ENCODE measurements at places on chromosomes 3 and 15.

GRCh38 chr3:49868862-49869466 is 742 bp downstream of the CAMKV start:
- DNase-seq: no peak

DNA sequence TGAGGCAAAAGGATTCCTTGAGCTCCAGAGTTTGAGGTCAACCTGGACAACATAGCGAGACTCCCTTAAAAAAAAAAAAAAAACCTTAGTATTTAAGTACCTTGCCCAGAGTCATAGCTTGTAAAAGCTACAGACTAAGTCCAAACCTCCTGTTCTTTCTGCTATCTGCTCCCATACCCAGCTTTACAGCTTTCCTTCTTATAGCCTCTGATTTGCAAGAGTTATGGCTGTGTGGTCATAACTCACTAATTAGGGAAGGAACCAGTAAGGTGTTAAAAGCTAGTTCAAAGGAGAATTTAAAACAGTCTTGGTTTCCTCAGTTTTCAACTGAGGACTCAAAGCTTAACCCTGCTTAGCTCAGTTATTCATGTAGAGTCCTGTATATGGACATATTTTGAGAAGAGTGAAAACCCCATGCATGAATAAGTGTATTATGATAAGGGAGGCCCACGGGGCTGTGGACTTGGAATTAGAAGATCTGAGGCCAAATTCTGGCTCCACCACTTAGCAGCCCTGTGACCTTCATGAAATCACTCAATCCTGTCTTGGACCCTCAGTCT is 135.5 kb upstream of the SMAD3 start:
- DNase-seq: no peak

DNA sequence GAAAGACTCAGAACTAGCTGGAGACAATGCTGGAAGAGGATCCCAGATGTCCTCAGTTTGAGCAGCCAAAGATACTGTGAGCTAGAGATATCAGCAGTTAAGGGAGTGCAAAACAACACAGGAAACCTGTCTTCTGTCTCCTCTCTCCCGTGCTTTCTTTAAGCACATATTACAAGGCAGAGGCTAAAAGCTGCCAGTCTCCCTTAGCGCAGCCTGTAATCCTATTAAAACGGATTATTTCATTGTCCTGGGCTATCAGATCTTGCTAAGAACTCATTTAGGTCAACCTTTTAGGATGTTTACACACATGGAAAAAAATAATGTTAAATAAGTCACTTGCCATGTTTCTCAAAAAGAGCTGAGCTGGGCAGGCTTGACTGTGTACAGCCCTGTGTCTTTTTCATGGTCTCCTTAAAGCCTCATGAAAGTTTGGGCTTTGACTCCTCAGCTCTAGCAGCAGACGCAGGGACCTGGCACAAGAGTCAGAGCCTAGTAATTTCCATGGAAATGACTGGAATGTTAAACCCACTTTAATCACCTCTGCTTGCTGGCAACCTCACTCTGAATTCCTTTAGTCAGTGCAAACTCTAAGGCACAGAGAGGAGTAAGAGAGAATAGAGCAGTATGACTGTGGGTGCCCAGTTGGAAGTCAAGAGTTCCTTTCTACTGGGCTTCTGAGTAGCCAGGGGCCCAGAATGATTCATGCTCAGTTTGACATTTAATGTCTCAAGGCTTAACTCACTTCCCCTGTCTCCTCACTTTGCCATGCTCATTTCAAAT is 491.9 kb downstream of the NTRK3 start:
- DNase-seq: peak; percentile 58

DNA sequence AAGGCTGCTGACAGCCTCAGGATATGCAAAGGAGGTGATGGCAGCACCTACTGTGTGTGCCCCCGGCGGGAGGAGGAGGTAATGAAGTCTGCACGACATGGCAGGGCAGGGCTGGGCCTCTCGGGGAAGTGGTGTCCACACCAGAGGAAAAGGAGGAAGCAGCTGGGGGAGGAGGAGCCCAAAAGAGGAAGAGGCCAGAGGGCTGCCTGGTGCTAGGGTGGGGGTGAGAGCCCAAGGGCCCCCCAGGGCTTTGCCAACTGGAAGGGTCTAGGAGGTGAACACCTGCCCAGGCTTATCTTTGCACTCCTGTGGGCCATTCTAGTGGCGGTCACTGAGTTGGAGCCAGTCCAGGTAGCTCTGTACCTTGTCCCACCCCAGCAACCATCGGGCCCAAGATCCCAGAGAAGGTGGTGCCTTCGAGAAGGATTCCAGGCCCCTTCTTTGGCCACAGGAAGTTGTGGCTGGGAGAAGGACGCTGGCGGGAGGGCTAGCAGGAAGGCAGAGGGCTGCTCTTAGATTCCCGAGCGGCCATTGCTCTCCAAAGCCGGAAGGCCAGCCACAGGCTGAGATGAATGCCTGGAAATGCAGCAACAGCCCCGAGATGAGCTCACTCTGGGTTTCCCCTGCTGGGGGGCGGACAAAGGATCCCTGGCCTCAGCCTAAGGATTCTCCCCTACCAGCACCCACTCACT is 7.0 kb downstream of the GNAI2 start:
- DNase-seq: peak; percentile 88

DNA sequence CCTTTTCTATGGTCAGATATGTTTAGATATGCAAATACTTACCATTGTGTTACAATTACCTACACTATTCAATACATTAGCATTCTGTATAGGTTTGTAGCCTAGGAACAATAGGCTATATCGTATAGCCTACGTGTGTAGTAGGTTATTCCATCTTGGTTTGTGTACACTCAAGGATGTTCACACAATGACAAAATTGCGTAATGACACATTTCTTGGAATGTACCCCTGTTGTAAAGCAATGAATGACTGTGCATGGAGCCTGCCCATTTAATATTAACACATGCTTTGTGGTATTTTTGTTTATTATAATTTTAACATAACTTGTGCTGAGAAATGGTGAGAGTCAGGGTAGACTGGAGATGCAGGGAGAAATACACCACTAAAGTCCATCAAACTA is 154.9 kb downstream of the LEKR1 start:
- no peak for DNase-seq

DNA sequence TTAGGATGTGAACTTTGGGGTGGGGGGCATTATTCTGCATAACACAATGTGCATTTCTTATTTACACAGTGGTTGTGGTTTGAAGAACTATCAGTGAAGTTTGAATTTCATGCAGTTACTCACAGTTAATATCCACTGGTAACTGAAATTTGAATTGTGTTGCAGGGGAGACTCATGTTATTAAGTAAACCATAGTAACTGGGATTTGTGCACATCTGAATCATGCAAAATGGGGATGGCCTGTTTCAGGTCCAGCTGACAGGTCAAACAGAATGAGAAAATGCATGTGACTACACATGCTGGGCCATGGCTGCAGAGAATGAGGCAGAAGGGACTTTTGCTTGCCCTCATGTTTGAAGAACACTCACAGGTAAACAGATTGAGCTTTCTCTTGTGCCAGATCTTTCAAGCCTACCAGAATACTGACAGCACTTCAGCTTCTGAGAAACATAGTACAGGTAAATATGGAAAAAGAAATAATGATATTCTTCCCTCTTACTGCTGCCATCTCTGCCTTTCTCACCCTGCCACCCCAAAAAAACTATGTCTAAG is 115.0 kb downstream of the POLQ start:
- no peak for DNase-seq

DNA sequence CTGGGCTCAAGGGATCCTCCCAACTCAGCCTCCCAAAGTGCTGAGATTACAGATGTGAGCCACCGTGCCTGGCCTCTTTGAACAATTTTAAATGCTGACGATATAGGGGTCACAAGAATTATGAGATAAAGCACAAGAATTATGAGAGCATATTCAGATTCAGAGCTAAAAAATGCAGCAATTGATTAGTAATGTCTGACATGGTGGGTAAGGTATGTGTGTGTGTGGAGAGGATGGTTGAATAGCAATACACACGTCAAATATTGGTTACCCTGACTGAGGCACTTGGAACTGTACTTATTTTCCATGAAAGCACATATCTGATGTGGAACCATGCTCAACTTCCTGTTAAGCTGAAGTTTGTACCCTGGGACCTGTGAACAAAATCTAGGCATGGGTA is 115.6 kb downstream of the EOMES start:
- DNase-seq: peak; percentile 52
